ENCODE measurements at places on chromosomes 12 and 14.

GRCh38 chr14:72738161-72738611 lies 155.7 kb downstream of the DPF3 start:
- no peak for DNase-seq

- no peak for DNase-seq
Observed at GRCh38 chr12:119843100-119843499, 34.0 kb downstream of the CIT start.

- no peak for DNase-seq
Observed at GRCh38 chr12:56943878-56944277, 9.7 kb upstream of the SDR9C7 start.

- no peak for DNase-seq
Observed at GRCh38 chr12:107655281-107656065, 30.1 kb upstream of the PWP1 start.

- DNase-seq, result no peak
Observed at GRCh38 chr14:92473969-92474535, 39.5 kb upstream of the RIN3 start.

- DNase-seq, result peak; percentile 40
Observed at GRCh38 chr12:93245543-93245942, 132.2 kb upstream of the NUDT4 start.

DNA sequence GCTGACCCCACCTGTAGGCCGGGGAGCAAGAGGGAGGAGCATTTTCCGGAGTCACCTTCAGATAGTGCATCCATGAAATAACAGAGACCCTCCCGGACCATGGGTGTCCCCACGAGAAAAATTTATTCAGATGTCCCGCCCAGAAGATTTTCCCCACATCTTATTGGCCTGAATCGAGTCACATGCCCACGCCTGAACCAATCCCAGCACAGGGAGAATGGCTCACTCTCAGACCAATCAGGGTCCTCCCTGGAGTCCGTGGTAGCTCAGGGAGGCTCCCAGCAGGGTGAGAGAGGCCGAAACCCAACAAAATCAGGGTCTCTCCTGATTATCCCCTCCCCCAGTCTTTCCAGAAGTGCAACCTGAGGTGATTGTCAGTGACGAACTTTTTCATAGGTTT lies 16.4 kb upstream of the NCOR2 start:
- no peak for DNase-seq

- DNase-seq, result peak; percentile 33
Observed at GRCh38 chr12:30806989-30807694, 52.4 kb upstream of the CAPRIN2 start.

- no peak for DNase-seq
Observed at GRCh38 chr14:101882141-101882935, 82.0 kb upstream of the DYNC1H1 start.

DNA sequence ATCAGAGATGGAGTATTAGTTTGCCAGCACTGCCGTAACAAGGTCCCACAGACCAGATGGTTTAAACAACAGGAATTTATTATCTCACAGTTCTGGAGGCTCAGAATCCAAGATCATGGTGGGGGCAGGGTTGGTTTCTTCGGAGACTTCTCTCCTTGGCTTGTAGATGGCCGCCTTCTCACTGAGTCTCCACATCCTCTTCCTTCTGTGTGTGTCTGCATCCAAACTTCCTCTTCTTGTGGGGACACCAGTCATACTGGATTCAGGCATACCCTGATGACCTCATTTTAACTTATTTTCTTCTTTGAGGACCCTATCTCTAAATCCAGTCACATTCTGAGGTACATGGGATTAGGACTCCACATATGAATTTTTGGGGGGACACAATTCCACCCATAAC lies 455.5 kb downstream of the RGS6 start:
- no peak for DNase-seq

DNA sequence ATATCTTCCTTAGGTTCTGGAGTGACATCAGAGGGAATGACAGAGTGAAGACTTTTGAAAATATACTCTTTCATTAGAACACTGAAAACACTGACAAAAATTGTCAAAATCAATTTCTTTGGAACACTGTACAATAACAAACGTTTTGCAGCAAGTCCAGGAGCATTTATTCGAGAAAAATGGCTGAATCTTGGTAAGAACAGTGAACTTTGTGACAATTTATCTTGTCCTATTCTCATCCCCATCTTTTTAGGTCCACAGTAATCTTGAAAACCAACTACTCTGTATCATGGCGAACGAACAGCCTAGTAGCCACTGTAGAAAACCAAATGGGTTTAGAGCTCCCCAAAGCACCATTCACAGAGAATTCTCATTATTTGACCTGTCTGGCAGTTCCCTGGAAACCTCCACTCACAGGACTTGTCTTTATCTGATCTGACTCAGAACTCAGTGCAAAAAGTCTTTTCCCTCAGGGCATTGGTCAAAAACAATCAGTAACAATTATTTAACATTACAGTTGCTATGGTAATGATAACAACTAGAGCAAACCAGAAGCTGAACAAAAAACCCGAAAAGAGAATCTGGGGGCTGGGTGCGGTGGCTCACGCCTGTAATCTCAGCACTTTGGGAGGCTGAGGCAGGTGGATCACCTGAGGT lies 20.3 kb upstream of the PPP2R5E start:
- no peak for DNase-seq

DNA sequence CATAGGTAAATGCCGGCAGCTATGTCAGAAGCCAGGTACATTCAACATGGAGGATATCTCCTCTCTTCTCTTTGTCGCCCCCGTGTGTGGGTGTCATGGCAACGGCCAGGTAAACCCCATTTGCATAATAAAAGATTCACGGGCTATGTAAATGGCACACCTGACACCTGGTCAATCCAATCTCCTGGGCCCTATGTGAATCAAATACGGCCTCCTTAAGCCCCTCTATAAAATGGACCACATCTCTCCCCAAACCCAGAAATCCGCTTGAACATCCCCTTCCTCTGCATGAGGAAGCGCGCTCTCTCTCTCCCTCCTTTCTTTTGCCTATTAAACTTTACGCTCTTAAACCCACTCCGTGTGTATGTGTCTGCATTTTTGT lies 363.7 kb downstream of the SOX5 start:
- DNase-seq, result no peak

- no peak for DNase-seq
Observed at GRCh38 chr12:109768901-109769670, 55.5 kb downstream of the FAM222A start.

- no peak for DNase-seq
Observed at GRCh38 chr12:22110176-22110575, 64.2 kb downstream of the CMAS start.

DNA sequence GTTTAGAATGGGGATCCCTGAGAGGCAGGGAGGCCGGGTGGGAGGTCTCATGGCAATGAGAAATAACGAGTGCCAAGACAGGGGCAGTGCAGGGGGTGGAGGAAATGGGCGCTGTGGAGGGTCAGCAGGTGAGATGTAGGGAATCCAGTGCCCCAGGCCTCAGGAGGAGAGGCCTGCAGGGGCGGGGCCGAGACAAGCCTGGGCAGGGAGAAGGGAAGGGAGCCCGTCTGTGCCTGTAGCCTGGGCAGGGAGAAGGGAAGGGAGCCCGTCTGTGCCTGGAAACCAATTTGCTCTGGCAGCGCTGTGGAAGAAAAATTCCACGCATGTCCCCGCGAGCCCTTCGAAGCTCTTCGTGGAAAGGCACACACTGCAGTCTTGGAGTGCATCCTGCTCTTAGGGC lies 10.6 kb upstream of the NCOR2 start:
- no peak for DNase-seq

DNA sequence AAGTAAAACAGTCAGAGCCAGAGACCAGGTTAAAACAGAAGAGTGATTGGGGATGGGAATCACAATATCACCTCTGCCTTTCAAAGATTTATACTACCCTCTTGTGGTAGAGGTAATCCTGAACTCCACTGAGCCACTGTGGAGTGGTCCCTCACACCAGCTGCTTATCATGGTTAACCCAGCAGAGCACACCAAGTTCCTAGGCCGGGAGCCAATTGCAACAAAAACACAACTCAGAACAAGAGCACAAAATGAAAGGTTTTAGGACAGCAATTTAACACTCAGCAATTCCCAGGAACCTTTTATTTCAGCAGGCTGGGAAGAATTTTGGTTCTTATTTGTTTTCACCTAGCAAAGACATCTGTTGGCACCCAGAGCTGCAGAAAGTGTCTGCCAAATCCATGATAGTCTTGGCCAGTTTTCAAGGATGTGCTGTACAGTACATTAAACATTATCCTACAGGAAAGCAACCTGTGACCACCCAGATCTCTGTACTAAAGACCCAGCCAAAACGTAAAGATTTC lies 220.5 kb upstream of the ATXN7L3B start:
- no peak for DNase-seq

DNA sequence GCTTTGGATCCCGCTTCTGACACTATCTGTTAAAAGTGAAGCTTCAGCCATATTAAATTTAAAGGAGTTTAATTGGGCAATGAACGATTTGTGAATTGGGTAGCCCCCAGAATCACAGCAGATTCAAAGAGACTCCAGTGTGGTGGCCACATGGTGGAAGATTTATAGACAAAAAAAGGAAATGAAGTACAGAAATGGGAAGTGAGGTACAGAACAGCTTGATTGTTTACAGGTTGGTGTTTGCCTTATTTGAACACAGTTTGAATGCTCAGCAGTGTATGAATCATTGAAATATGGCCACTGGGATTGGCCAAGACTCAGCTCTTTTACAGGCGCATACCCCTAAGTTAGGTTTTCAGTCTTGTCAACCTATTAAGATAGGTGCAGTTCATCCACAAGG lies 21.9 kb downstream of the CCDC91 start:
- no peak for DNase-seq

All from CD4-positive, alpha-beta T cell treated with Interleukin-17A for 4 hours (primary cell).